ENCODE measurements at places on chromosomes 5 and 9.
A peak's percentile ranks its signal among the peaks of the same experiment; 100 is the strongest.

- peak; percentile 39 for ATAC-seq
These were observed 226.3 kb downstream of the AOPEP start for GRCh38 chr9:94952565-94953373.

GRCh38 chr5:132101385-132101880 lies 27.8 kb downstream of the CSF2 start:
- no peak for ATAC-seq

DNA sequence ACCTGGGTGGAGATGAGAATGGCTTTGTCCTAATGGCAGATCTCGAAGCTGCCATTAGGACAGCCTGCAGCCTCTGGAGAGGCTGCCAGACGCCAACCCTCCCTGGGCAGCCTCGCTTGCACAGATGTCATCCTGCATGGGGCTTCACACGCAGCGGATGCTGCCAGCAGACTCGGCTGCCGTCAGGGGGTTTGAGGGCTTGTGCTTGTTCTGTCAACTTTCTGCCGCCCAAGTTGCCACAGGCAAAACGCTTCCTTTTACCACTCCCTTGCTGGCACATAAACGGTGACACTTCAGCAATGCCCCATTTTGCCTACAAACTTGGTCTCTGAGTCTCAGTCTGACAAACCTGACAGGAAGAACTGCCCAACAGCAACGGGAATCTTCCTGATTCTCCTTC lies 24.7 kb downstream of the DAP start:
- ATAC-seq = no peak

DNA sequence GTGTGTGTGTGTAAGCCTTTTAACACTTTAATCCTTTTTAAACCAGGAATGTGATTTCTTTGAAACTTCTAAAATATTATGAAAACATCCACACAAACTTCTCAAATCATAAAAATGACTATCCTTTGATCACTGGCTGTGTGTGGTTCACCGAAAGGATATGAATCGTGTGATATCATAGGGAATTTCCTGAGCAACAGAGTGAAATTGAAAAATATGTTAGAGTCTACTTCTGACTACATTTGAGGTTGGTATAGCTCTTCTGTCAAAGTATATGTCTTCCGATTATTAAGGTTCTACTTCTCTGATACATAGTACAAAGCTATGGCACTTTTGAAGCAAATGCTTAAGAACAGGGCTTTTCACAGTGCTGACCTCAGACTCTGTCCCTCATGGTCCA lies 40.3 kb downstream of the RGMB start:
- ATAC-seq = no peak

- ATAC-seq = no peak
These were observed 44.6 kb upstream of the SPDL1 start for GRCh38 chr5:169538944-169539343.

DNA sequence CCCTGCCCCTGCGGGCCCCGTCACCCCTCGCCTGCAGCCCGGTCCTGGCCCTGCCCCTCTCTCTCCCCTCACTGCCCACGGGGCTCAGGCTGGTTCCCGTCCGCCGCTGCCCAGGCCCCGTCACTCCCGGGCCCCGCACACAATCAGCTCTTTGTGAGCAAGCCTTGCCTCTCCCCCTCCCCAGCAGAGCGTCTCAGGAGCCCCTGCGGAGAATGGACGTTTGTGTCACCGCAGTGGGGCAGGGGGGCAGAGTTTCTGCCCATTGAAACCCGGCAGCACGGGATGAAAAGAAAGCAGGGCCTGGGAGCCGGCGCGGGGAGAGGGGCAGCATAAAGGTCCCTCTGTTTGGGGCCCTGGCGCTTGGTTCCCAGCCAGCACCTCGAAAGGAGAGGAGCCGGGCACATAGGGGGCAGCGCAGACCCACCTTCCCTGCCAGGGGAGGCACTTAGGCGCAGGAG lies 13.5 kb upstream of the NUP214 start:
- ATAC-seq = no peak

DNA sequence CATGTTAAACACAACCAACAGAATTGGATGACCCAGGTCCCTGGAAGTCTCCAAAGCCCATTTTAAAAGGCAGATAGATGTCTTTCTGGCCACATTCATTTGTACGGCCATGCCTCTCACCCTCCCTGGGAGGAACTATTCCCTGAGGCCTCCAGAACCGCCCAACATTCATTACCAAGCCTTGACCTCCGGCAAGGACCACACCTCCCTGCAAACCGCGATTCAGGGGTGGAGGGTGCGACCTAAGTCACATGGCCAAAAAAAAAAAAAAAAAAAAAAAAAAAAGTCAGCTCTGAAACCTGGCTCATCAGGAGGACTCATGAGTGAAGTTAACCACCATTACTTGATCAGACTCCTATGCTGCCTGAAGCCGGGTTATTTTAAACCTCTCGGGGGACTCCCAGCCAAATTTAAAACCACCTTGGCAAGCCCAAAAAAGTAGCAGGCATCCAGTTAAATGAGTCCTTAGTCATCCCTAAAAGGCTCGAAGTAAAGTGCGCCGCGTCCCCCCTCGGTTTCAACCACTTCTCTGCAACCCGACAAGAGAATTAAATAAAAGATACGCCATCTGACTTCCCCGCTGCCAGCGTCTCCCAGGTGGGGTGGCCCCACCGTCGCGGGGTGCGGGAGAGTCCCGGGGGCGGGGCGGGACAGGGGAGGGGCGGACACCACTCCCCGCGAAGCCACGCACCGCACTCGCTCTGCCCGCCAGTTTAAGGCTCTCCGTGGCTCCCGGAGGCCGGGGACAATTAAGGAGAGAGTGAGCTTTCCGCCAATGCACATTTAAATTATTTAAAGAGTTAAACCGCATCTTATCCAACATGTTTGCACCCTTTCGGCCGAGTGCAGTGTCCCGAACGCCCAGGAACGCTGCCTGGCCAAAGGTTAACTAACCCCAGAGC lies 2.3 kb downstream of the KLF9 start:
- ATAC-seq = peak; percentile 5

GRCh38 chr9:297104-297972 lies 82.7 kb downstream of the DOCK8 start:
- ATAC-seq = no peak

- no peak for ATAC-seq
These were observed 30.5 kb upstream of the F2RL1 start for GRCh38 chr5:76788362-76788761.

- ATAC-seq = no peak
These were observed 31.1 kb downstream of the MORN5 start for GRCh38 chr9:122190597-122191381.

DNA sequence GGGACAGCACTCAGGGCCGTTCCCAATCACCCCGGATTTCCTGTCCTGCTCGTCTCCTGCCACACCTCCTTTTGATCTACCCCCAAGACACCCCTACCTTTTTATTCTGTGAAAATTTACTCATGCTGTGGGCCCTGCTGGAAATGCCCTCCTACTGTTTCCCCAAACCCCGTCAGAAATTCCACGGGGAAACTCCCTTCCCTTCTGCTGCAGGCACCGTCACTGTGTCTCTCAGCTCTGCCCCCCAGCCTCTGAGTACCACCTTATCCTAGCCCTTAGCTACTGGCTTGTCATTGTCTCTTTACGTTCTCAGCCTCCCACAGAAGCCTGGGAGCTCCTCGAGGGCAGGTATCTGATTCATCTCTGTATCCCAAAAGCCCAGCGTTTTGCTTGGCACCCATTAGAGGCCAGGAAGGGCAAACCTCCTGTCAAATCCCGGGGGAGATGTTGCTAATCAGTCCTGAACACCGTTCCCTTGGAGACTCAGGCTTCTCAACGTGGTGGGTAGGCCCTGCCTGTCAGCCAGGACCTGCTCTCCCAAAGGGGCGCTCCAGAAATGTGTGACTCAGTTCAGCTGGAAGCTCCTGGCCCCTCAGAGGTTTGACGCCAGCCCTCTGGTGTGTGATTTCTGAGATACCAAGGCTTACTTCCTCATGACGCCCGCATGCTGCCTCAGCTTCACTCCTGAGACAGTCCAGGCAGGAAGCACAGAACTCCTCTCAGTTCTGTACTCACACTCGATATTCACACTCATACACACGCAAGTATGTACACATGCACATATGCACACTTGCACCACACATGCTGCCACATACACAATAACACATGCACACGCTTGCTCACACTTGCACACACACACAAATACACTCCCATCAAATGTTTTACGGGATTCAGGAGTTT lies 50.7 kb upstream of the GRHPR start:
- no peak for ATAC-seq

- no peak for ATAC-seq
These were observed 30.0 kb downstream of the SIL1 start for GRCh38 chr5:139167952-139168720.

- no peak for ATAC-seq
These were observed 19.3 kb upstream of the DMRTA1 start for GRCh38 chr9:22427226-22427880.

DNA sequence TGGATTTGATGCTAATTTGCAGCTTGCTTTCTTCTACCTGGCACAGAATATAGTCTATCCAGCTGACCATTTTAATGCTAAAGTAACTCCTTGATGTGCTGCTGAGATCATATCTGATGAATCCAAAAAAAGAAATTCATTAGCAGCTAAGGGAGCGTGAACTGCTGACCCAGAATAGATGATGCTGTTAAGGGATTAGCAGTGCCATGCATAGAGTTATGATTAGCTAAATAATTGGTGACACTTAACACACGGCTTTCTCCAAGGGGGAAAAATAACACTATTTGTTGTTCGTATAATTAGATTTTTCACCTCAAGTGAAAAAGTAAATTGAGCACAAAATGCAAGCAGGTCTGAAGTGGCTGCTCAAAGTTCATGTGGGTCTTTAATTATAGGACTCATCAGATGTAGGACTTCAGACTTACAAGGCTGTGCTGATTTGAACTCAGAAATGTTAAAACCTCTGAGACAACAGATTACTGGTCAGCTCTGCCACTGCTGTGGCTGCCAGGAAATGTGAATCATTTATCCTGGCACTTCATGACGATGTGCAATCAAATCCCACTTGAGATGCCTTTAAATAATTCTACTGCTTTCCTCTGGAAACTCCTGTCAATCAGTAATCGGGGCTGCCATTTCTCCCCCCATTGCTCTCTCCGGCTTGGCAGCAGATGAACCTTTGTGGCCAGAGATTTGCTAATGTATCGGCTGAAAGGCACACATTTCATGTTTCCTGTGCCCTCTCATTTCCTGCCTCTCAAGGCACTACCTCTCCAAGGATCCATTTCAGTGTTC lies 291.6 kb upstream of the C9orf72 start:
- ATAC-seq = peak; percentile 84

GRCh38 chr9:105293408-105293807 lies 49.0 kb downstream of the SLC44A1 start:
- no peak for ATAC-seq

GRCh38 chr5:5422819-5423515 lies 490 bp downstream of the ICE1 start:
- peak; percentile 30 for ATAC-seq

GRCh38 chr5:92713335-92713743 lies 867.7 kb downstream of the NR2F1-AS1 start:
- no peak for ATAC-seq

DNA sequence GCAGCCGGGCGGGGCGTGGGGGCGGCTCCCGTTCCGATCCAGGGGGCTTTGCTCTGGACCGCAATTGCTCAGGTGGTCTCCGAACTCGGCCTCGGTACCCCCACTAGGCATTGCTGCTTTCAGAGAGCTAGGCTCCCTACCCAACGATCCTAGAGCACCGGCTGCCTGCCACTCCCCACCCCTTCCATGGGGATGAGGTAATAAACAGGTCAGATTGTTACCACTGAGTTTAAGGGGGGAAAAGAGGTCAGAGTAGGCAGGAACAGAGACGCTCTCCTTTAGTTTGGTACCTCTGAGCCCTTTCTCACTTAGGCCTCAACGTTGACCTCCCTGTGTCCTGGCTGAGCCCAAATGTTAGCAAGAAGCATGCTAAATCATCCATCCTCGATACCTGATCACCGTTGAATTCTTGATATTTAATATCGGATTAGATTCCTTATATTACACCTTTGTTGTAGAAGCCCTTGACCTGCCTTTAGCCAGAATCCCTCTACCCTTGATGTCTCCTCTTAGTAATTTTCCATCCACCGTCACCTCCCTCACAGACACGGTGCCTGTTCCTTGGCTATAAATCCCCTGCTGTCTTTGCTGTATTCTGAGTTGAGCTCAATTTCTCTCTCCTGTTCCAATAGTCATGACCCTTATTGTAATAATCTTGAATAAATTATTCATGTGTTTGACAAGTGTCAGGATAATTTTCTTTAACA lies 588 bp upstream of the PLPP1 start:
- peak; percentile 35 for ATAC-seq

DNA sequence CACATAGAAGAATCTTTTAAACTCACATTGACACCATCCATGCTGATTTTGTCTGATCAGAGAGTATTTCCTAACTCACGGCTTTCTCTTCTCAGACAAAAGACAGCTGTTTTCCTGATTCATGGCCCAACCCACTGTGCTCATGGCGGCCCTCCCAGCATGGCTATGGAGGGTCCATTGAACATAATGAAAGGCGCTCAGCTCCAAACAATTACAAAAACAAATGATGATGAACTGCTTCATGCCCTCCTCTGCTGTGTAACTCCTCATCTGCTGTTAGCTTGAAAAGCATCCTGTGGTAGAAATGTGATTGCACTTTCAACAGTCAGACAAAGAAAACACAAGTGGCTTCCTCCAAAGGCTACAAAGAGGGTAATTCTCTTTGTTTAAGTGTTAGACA lies 673.8 kb downstream of the PRELID2 start:
- ATAC-seq = no peak

- no peak for ATAC-seq
These were observed 167.9 kb downstream of the HTR1A start for GRCh38 chr5:63794296-63794695.

GRCh38 chr5:176500511-176500910 lies 36.7 kb downstream of the RNF44 start:
- ATAC-seq = no peak

GRCh38 chr5:124477062-124477461 lies 269.4 kb downstream of the ZNF608 start:
- no peak for ATAC-seq

Data from SK-N-SH treated with all-trans-retinoic acid at 6 μM for 48 hours (cell line).